ENCODE measurements at places on chromosomes 2 and 18. TPM values are rescaled to one million over a fixed set of nuclear protein-coding genes. Genes with fewer than 3 reads are reported as not detected.
A peak's percentile ranks its signal among the peaks of the same experiment; 100 is the strongest.

DNA sequence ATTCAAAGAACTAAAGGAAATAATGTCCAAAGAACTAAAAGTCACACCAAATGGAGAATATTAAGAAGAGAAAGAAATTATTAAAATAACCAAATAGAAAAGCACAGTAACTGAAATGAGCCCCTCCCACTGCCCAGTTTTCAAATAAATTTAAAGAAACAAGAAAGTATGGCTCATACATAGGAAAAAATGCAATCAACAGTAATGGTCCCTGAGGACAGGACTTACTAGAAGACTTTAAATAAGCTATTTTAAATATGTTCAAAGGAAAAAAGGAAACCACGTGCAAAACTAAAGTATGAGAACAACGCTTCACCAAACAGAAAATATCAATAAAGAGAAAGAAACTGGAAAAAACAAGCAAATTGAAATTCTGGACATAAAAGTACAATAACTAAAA lies 58.9 kb downstream of the TMEM131 start:
- DNase-seq, result no peak

DNA sequence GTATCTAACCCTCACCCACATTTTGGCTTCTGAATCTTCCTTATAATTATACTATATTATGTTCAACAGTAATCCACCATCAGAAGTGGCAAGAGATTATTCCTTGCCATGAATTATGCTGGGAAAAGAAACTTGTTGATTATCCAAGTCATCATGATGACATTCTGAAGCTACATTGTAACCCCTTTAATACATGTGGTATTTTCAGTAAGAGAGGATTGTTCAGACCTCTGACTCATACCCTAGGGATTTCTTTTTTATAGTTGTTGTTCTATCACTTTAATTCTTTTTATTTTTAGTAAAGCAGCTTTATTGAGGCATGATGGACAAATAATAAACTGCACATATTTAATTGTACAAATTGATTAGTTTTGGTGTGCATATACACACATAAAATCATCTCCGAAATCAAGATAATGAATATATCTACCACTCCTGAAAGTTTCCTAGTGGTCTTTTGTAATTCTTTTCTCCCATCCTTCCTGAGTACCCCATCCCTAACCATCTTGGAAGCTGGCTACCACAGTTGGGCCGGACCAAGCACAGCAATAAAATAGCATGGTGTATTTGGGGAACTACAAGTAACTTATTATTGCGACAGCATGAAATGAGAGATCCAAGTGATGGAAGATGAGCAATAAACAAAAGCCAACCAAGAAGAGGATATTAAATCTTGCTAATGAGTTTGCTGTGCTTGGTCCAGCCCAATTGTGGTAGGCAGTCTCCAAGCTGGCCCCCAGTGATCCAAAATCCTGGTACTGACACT lies 159.9 kb downstream of the BARD1 start:
- DNase-seq, result no peak

DNA sequence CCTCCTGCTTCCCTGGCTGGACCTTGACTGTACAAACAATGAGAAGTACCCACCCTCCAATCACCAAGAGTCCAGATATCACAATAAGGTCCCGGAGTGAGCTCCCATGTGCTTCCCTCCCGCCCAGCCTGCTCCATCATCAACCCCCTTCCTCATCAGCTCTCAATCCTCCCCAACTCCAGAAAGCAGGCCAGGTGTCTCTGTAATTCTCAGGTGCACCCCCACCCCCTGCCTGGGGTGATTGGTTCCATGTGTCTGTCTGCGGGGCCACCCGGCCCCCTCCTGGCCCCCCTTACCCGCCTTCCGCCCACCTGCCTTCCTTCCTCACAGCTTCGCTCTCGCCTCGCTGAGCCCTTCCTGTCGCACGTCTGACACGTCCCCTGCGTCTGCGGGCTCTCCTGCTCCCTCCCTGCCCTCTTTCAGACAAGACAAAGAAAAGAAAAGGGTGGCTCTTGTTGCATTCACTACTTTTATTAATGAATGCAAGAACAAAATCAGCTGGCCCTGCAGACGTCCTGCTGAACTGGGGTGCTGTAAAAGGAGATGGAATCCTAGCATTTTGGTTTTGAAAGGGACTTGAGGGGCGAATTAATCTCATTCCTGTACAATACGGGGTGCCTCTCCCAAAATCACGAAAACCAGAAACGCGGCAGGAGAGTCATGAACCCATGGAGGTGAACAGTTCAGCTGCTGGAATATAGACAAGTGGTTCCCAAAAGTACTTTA lies 26.5 kb upstream of the IGFBP2 start:
- DNase-seq, result no peak

SKA1 gene
- not detected for total RNA-seq

DNA sequence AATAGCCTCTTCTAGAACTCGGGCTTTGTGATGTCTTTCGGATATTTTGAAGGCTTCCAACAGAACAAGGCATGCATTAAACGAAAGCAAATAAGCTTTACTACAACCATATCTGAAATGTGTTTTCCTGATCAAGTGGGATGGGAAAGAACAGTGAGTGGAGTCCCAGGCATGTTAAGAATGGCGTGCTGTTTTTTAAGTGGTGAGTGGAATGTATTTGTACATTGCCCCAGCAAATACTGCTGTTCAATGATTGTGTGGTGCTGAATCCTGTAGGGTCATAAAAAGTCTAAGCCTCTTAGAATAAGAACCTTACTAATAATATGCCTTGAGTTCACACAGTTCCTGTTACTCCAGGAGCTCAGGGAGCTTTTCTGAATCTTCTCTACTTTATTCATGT lies 52.5 kb downstream of the POMC start:
- DNase-seq, result no peak

CCDC85A gene
- total RNA-seq, result 7.6 TPM

- peak; percentile 60 for DNase-seq
Observed at GRCh38 chr2:20603791-20604190, 47.1 kb downstream of the HS1BP3 start.

- DNase-seq, result no peak
Observed at GRCh38 chr18:38369772-38370690, 804.4 kb upstream of the CELF4 start.

DNA sequence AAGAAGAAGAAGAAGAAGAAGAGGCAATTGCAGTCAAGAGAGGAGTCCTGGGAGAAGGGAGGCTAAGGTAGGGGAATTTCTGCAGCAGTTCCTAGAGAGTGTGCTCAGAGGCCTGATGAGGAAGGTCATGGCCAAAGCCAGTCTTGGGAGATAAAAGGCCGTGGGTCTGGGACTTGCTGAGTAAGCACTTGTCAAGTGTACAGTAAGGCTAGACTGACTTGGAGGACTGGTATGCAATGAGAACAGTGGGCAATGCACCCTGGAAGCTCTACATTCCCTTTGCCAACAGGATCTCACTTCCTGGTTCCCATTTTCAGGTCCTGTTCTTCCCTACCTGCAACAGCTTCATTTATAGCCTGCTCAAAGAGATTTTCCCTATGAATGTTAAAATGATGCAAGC lies 28.6 kb upstream of the CYP26B1 start:
- no peak for DNase-seq

- DNase-seq, result peak; percentile 88
Observed at GRCh38 chr2:94874277-94874997, 3.2 kb downstream of the TEKT4 start.

HOXD13 gene
- 1.1 TPM for total RNA-seq

DNA sequence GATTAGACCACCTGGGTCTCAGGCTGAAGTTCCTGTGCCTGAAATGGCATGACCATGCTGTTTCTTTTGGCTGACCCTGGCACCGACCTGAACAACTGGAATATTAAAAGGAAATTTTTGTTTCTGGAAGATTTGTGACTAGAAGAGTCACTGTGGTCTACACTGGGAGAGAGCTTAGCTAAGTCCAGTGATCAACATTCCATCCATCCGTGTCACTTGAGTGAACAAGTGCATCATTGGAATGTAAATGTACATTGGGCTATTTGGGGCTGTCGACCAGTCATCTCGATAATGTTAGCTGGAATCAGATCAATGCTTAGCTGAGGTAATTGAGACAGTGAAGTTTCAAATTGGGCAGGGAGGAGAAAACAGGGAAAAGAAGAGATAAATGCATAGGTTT lies 95.4 kb upstream of the CCDC85A start:
- no peak for DNase-seq

- peak; percentile 80 for DNase-seq
Observed at GRCh38 chr2:3625186-3625585, 30.3 kb downstream of the COLEC11 start.

GRCh38 chr2:172079838-172080640 lies 5.3 kb upstream of the DLX1 start:
- no peak for DNase-seq

DRC1 gene
- total RNA-seq, result not detected

GRCh38 chr2:47109007-47109375 lies 46.1 kb downstream of the STPG4 start:
- DNase-seq, result no peak

LIPT1 gene
- 7.5 TPM for total RNA-seq

DNA sequence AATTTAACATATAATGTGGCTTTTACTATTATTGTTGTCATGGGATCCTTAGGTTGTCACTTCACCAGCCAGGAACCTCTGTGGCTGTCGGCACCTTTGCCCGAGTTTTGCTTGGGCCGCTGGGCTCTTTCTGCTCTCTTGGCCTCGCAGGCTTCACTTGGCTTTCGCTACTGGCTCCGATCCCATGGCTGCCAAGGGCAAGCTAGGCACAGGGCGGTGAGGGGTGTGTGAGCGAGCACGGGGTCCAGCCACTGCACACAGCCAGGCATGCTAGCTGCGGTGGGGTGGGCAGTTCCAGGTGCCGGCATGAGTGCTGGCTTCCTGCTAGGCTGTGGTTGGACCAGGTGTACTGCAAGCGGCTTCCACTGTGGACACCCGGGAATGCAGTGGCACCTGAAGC lies 23.4 kb upstream of the RAPGEF4 start:
- no peak for DNase-seq

GRCh38 chr2:105490956-105491355 lies 92.1 kb upstream of the FHL2 start:
- no peak for DNase-seq

DNA sequence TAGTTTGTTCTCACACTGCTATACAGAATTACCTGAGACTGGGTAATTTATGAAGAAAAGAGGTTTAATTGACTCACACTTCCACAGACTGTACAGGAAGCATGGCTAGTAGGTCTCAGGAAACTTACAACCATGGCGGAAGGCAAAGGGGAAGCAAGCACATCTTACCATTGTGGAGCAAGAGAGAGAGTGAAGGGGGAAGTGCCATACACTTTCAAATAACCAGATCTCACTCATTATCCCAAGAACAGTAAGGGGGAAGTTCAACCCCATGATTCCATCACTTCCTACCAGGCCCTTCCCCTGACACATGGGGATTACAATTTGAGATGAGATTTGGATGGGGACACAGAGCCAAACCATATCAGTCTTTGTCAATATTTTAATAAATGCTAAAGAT lies 5.0 kb upstream of the CRYGB start:
- DNase-seq, result no peak

DNA sequence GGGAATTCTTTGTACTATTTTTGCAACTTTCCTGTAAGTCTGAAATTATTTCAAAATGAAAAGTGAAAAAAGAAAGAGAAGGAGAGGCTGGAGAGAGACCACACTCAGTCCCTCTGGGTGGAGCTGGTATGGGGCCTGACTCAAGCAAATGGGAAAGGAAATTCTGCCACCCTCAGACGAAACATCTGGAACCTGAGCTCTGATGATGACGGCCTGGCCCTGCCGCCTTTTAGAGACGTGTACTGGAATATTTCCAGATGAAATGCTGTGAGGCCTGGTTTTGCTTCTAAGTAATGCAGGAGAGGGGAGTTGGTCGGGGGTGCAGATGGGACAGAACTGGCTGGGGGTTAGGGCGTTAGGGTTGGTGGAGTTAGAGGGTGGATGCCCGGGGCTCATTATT lies 57.4 kb upstream of the GLI2 start:
- DNase-seq, result peak; percentile 64

- DNase-seq, result no peak
Observed at GRCh38 chr2:60441800-60442199, 111.7 kb downstream of the BCL11A start.

GRCh38 chr2:63058144-63058920 lies 7.7 kb downstream of the OTX1 start:
- no peak for DNase-seq

GRCh38 chr2:189933041-189933440 lies 129.5 kb downstream of the MSTN start:
- DNase-seq, result no peak

DNA sequence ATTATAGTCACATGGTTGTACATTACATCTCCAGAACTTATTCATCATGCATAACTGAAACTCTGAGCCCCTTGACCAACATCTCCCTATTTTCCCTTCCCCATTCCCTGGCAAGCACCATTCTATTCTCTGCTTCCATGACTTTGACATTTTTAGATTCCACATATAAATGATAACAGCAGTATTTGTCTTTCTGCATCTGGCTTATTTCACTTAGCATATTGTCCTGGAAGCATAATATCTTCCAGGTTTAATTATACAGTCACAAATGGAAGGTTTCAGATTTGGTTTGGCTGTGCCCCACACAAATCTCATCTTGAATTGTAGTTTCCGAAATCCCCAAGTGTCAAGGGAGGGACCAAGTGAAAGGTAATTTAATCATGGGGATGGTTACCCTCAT lies 626.9 kb upstream of the PKDCC start:
- no peak for DNase-seq

CHRND gene
- not detected for total RNA-seq

- DNase-seq, result peak; percentile 92
Observed at GRCh38 chr2:96265349-96265839, 403 bp downstream of the TMEM127 start.

LAMA3 gene
- 19.6 TPM for total RNA-seq

DNA sequence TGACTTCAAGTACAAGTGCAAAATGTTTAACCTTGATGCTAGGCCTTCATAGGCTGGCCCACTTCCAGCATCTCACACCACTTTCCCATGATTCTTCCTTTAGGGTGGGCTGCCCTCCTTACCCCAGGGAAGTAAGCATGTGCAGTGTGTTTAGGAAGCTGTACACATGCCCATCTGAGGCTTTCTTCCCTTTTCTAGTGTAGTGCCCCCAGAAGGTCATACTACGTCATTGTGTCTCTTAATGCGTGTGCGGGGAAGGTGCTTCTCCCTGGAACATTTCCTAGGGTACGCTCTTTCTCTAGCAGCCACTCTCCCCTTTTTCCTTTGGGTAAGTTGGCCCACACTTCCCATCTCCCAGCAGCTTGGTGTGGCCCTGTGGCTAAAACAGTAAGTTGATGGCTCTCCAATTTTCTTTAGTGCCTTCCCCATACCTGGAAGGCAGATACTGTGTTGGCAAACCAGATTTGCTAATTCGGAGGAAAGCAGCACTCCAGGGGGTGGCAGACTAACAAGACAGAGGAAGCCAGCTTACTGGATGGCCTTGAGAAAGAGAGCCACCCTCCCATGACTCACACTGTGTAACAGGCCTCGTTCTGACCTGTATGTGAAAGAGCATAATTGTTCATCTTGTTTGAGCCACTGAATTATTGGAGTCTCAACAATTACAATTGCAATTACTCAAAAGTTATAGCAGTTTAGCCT lies 1.1 kb upstream of the SULT6B1 start:
- no peak for DNase-seq

Data from mesenteric fat pad (tissue), 1 donor.